ENCODE measurements at places on chromosomes 13 and 19.
A peak's percentile ranks its signal among the peaks of the same experiment; 100 is the strongest.

- DNase-seq: no peak
Observed at GRCh38 chr13:27034678-27035111, 136.9 kb downstream of the USP12 start.

DNA sequence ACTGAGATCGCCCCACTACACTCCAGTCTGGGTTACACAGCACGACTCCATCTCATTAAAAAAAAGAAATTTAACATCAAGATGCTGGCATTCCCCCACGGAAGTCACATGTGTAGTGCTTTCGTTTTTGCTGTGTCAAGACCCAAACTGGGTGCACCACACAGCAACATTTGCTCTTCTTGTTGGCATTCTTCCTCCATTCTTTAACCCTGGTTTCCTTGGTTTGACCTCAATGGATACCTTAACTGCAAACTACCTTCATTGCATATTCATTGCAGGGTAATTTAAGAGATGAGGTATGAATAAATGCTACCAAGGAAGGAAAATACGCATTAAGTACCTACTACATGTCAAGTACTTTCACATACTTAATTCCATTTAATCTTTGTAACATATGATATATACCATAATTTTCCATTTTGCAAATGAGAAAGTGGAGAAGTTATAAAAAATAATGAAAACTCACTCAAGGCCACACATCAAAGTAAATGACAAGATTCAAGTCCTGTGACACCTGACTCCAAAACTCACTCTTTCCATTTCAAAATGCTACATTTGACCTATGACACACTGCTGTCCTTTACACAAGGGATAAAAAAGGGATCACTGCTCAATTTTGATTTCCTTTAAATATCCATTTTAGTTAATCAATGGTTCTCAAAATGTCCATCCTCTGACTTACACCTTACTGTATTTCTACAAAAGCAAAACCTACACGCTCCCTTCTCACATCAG lies 59.2 kb downstream of the STK24 start:
- no peak for DNase-seq

- no peak for DNase-seq
Observed at GRCh38 chr13:29005763-29006120, 185.6 kb downstream of the MTUS2 start.

GRCh38 chr13:31898378-31899071 lies 133.0 kb upstream of the FRY start:
- no peak for DNase-seq

- peak; percentile 39 for DNase-seq
Observed at GRCh38 chr19:45798995-45799517, 6.4 kb upstream of the DMWD start.

Data from stimulated activated effector memory CD8-positive, alpha-beta T cell treated with anti-CD3 and anti-CD28 coated beads, Interleukin-12 subunit alpha, Interleukin-12 subunit beta, amount 100 ng/mL, for 72 hours (primary cell).